Activated CD4-positive, CD25-positive, alpha-beta regulatory T cell treated with anti-CD3 and anti-CD28 coated beads, Interleukin-2, amount 50 U/mL, for 16 hours (primary cell): ENCODE measurements at places on chromosomes 12 and 14.

GRCh38 chr12:31008241-31008761 lies 65.4 kb upstream of the DDX11 start:
- no peak for DNase-seq

DNA sequence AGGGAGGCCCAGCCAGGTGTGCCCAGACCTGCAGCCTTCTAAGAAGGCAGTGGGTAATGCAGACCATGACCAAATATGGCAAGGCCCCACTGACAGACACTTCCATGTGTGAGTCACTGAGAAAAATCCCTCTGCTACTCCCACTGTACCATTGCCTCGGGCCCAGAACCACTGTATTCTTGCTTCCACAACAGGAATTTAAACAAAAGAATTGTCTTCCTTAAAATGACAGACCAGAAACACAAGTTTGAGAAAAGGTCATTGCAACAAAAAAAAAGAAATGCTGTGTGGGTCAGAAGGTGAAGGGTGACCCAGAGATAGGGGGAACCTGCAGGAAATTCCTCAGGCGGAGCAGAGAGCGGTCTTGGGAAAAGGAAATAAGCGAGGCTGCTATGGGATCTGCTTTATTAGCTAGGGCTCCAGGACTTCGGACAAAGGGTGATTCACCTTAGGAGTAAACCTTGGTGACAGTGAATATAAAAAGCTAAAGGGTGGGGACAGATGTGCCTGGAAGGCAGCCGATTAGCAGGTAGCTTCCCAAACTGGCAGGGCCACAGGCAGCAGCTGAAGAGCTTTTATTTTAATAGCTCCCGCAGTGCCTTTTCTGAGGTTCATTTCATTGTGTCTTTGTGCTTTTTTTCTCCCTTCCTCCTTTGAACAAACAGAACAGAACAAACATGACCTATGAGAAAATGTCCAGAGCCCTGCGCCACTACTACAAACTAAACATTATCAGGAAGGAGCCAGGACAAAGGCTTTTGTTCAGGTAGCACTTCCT lies 185.3 kb upstream of the BCL2L14 start:
- DNase-seq = no peak

DNA sequence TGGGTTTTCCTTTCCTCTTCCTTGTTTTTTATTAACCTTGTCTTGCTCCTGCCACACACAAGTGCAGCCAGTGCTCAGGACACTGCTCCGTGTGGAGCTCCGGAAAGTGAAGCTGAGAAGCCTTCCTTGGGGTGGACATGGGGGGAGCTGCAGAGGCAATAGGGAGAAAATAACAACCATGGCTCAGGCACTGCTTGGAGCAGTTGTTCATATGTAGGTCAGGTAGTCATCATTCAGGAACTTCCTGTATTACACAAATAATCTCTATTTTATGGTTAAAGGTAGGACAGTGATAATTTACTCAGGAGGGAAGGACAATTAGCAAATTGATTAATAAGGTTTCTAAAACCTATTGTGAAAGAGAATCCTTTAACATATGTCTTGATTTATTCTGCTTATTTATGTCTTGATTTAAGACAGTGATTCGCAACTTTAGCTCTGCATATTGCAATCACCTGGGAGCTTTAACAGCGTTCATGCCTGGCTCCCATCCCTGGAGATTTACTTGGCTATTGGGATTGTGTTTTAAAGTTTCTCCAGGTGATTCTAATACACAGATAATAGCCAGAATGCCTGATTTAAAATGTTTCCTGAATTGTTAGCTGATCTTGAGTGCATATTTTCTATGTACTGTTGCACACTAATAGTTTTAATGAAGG lies 92.1 kb downstream of the ETV6 start:
- DNase-seq = no peak

DNA sequence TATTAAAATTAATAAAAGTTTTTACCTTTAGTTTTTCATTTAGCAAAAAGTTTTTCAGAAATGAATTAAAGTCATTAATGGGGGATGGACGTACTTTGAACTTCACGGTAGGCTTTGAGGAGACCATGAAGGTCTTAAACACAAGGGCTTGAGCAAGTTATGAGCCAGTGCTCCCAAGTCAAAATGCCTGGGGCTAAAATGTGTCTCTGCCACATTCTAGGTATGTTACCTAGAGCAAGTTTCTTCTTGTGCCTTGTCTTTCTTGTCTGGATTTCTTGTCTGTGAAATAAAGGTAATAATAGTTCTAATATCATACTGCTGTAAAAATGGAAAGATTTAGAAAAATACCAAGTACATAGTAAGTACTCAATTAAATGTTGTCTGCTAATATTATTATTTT lies 132.7 kb upstream of the USP15 start:
- DNase-seq = no peak

DNA sequence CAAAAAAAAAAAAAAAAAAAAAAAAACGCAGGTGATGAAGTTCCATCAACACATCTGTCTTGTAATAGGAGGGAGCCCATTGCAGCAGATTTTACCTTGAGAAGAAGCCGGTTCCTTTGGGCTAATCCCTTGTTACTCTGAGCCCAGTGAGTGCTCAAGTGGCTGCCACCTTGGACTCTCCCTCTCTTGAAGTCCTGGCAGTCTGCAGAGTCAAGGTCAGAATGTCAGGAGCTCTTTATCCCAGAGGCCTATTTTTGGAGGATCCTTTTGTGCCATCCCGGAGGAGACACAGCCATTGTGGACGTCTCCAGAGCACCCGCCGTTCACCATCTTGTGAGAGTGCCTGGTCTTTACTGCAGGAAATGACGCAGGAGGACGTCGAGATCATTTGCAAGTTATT lies 344.2 kb upstream of the FKBP4 start:
- no peak for DNase-seq

DNA sequence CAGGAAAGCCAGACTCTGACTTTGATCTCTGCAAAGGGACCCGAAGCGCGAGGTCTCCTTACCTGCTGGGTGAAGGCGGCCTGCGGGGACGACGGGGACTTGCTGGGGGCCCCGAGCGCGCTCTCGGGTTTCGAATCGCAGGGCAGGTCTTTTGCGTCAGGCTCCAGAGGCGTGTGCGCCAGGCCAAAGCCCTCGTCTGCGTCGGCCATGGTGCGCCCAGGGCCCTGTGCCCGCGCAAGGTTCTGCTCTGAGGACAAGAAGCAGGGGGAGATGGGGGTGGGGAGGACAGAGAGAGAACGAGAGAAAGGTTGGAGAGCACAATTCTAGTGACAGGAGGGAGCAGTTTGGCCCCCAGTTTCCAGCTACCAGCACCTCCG lies 2.3 kb downstream of the TBX5 start:
- no peak for DNase-seq

- DNase-seq = no peak
Observed at GRCh38 chr12:112121780-112122565, 3.4 kb upstream of the TRAFD1 start.

DNA sequence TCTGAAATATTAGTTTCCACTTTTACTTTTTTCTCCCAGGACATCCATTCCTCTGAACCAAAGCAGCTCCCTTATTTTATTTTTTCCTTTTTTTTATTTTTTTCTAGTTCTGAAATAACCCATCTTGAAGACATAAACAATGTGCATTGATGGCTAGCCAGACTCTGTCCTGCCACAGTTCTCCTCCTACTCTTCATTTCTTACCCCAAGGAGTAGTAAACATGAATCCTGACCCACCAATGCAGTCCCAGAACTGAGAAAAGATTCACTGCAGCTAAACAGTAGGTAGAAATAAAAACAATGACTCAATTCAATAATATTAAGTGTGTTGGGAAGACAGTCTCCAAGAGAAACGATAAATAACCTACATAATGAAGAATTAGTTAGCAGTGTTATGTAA lies 65.7 kb upstream of the NOVA1 start:
- no peak for DNase-seq

GRCh38 chr12:111111681-111112080 lies 191.3 kb upstream of the MYL2 start:
- no peak for DNase-seq

- no peak for DNase-seq
Observed at GRCh38 chr12:55060470-55060869, 40.7 kb downstream of the NEUROD4 start.

- DNase-seq = no peak
Observed at GRCh38 chr12:93468008-93468371, 676 bp downstream of the MRPL42 start.

- no peak for DNase-seq
Observed at GRCh38 chr12:2233034-2233433, 180.2 kb downstream of the CACNA1C start.

- no peak for DNase-seq
Observed at GRCh38 chr12:115617391-115617790, 660.1 kb downstream of the MED13L start.

DNA sequence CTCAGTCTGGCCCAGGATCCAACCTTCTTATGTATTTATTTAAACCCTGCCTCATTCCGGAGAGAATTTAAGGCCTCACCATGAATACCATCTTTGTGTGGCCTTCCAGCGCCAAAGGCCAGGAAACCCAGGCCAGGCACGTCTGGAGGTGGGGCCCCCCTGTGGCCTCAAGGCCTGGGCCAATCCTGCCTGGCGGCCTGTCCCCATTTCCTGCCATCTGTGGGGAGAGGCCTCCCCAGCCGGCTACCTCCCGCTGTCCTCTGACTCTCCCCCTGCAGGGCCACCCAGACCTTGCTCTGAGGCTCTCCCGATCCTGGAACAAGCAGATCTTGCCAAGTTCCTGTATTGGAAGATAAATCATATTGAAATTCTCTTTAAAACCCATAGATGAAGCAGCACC lies 37.4 kb upstream of the MEG3 start:
- no peak for DNase-seq

DNA sequence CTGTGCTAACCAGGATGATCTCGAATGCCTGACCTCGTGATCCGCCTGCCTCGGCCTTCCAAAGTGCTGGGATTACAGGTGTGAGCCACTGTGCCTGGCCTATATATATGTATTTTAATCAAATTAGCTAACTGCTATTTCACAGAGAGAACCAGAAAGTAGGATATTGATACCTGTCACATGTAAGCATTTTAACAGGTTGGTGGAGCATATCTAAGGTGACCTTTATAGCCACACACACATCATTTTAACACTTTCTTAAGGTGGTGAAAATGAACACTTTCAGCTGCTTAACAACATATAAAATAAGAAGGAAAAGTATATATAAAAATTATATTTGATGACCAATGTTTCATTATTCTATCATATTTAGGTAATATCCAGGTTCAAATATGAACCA lies 57.0 kb upstream of the ATF7IP start:
- no peak for DNase-seq

- no peak for DNase-seq
Observed at GRCh38 chr14:95533391-95533821, 1.4 kb upstream of the GLRX5 start.

DNA sequence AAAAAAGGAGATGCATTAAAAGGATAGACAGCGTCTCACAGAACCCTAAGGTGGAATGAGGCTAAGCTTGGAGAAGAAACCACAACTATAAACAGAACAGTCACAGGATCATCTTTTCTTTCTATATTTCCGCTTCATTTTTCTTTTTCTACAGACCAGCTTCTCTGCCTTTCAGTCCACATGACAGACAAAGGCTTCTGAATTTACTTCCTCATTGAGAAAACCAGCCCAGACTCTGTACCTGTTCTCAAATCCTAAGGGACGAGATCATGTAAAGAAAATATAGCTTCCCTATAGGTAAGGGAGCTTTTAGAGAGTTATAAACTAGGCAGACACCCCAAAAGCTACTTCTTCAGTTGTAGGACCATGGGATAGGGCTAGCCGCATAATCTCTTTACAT lies 17.4 kb downstream of the SGPP1 start:
- DNase-seq = no peak

DNA sequence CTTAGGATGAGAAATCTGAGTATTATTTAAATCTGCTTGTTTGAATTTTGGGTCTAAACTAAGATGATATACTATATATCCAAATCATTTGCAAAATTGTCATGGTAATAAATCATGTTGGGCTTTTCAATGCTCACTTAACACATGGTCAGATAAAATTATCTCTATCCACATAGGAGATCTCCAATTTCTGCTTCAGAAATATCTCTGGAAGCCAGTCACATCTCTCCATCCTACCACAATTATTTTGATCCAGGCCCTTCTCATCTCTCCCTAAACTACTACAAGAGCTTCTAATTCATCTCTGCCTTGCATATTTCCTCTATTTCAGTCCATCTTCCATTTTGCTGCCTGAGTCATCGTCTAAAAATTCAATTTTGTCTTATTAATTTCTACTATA lies 3.8 kb downstream of the DCN start:
- no peak for DNase-seq

GRCh38 chr12:72006766-72007165 lies 68.1 kb downstream of the TPH2 start:
- DNase-seq = no peak

DNA sequence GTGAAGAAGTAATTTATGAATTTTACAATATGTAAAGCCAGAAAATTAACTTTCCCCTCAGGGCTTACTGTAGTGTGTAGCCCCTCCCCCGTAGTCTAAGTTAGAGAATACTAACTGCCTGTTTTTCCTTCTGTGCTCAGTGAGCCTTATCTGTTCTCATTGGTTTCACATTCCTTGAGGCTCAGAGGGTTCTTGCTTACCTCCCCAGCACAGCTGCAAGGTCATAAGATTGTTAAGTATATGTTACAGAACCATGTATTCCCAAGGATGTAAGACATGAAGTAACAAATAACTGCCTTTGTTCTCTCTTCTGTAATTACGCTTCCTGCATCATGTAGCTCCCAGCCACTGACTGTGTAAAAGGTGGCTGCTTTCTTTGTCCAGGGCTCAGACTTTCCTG lies 1351.1 kb downstream of the TMEM121 start:
- no peak for DNase-seq

- DNase-seq = no peak
Observed at GRCh38 chr12:57623385-57623784, 9.6 kb downstream of the B4GALNT1 start.

GRCh38 chr12:46555406-46555852 lies 182.9 kb upstream of the SLC38A2 start:
- DNase-seq = no peak

- DNase-seq = no peak
Observed at GRCh38 chr14:44107156-44107555, 399.9 kb downstream of the FSCB start.

- DNase-seq = no peak
Observed at GRCh38 chr12:47754881-47755280, 3.8 kb downstream of the RAPGEF3 start.

- DNase-seq = no peak
Observed at GRCh38 chr14:94117856-94118255, 7.3 kb downstream of the IFI27 start.

GRCh38 chr14:47390831-47391504 lies 284.4 kb downstream of the MDGA2 start:
- DNase-seq = no peak

GRCh38 chr14:59208224-59208814 lies 19.9 kb downstream of the DAAM1 start:
- no peak for DNase-seq

DNA sequence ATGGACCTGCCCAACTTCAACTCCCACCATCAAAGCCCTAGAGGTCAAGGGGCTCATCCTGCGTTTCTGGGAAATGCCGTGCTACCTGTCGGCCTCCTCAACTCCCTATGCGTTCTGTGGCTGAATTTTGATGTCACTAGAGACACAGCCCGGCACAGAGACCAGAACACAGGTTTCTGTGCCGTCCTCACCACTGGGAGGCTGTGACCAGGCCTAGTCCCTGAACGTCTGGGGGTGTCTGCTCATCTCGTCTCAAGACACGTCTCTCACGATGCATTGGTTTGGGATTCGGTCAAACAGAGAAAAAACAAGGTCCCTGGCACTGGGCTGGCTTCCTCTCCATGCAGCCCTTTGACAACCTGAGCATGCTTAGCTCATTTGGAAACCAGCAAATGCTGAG lies 33.5 kb downstream of the SLC15A4 start:
- DNase-seq = no peak

GRCh38 chr14:51394384-51394783 lies 154.3 kb downstream of the TMX1 start:
- no peak for DNase-seq

GRCh38 chr14:68937471-68938270 lies 41.4 kb downstream of the ACTN1 start:
- no peak for DNase-seq
